Stimulated activated CD4-positive, alpha-beta T cell treated with anti-CD3 and anti-CD28 coated beads, Interleukin-15, amount 100 ng/mL, for 1 hour (primary cell): ENCODE measurements at places on chromosomes 1 and 21.

DNA sequence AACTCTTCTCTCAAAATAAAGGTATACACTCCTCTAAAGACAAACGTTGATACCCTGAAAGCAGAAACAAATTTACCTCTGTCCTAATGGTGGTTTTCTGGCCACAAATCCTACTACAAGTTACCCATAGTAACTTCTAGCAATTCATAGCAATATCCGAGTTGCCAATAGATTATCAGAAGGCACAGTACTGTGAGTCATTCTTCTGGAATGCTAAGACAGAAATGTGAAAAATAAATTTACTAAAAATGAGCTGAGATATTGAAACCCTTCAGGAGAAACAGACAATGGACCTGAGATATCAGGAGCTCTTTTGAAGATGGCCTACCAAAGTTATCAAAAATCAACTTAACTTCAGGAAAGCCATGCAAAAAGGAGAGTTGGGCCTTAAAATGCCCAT is 715.0 kb upstream of the ADAMTS5 start:
- DNase-seq = no peak

DNA sequence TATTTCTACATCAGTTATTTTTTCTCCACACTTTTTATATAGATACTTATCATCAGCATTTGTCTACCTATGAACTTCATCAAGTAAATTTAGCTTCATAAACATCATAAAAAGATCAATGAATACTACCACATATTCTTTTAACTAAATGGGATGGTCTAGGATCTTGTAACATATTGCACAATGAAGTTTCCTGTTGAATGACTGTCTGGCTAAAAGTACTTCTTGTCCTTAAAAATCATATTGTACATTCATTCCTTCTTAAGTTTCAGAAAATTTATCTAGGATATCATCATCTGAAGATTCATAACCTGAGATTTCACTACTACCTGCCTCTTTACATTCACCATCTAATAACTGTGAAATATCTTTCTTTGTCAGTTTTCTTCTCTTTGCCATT is 69.0 kb downstream of the MAGI3 start:
- DNase-seq = no peak

- DNase-seq = no peak
These were observed 118.3 kb upstream of the FGGY start for GRCh38 chr1:59178339-59179187.

DNA sequence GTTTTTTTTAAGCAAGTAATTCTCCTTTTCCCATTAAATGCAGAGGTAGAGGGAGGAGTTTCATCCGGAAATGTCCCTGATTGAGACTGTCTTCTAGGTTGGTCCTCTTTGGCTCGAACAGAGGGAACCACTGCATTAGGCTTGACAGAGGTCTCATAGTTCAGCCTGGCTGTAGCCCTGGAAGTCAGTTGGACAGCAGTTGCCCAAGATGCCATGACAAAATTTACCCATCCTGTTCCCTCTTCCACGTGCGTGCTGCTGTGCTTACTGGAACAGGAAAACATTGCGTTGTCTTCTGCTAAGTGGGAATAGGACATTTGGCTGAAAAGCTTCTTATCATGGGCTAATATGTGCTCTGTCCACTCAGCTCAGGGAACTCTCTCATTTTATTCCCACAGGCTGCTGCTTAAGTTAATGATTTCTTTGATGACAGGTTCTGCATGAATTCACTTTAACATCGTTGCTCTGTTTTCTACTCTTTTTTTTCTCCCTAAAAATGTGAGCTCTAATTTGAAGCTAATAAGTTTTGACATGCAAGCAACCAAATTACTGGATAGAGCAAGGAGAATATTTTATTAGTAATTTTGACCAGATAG is 18.0 kb downstream of the KCNK1 start:
- no peak for DNase-seq

GRCh38 chr1:75129660-75129982 is 4.6 kb upstream of the LHX8 start:
- no peak for DNase-seq
